ENCODE measurements at places on chromosomes 2 and 18.

DNA sequence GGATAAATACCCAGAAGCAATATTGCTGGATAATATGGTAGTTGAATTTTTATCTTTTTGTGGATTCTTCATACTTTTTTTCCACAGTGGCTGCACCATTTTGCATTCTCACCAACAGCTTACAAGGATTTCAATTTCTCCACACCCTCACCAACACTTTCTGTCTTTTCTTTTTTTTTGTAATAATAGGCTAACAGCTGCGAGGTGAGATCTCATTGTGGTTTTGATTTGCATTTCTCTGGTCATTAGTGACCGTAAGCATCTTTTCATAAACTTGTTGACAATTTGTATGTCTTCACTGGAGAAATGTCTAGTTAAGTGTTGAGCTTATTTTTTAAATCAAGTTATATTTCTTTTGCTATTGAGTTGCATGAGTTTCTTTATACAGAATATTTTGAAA lies 17.6 kb upstream of the SLC9A2 start:
- no peak for DNase-seq

DNA sequence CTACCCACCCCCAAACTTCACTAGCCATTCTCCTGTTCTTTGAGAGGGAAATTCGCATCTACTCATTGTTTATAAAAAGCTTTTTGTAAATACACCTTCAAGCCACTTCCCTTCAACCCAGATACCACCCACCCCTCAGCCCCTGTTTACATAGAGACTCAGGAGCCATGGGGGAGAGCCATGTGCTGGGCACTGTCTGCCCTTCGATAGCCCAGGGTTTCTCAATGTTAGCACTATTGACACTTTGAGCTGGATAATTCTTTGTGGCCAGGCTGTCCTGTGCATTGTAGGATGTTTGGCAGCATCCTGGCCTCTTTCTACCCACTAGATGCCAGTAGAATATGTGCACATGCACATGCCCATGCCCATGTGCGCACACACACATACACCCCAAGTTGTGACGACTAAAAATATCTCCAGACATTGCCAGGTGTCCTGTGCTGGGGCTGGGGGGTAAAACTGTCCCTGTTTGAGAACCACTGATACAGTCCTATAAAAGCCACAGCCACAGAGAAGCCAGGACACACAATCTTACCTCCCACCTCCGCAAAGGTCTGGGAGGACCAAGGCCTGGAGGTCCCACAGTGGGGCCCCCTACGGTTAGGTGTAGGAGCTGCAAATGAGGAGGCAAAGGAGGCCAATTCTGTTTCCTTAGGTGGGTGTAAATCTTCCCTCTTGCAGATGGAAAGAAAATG lies 44.5 kb upstream of the ASPRV1 start:
- no peak for DNase-seq

GRCh38 chr2:168816369-168816768 lies 13.9 kb downstream of the NOSTRIN start:
- DNase-seq, result no peak

DNA sequence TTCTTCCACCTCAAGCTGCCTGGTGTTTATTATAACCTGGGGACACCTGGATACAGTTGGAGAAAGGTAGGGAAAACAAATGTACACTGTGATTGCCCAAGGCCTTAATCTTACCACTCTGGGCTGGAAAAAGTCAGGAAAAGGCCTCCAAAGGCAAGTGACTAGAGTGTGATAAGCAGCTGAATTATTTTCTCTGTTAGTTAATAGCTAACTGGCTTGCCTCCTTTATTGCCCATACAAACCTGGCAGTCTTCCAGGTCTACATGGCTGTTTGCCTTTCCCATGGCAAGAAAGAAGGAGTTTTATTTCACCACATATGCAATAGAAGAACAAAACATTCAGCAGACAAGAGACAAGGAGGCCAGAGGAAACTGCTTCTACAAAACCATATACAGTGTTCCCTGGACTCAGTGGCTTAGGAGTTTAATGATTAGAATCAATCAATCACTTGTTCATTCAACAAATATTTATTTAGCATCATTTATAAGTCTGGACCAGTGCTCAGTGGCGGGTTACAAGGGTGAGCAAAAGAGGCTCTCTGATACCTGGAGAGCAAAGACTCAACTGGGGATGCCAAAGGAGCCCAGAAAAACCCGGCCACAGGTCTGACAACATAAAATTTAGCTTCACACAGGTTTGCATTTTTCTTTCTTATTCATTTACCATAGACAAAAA lies 27.5 kb upstream of the SUCLG1 start:
- DNase-seq, result peak; percentile 25

DNA sequence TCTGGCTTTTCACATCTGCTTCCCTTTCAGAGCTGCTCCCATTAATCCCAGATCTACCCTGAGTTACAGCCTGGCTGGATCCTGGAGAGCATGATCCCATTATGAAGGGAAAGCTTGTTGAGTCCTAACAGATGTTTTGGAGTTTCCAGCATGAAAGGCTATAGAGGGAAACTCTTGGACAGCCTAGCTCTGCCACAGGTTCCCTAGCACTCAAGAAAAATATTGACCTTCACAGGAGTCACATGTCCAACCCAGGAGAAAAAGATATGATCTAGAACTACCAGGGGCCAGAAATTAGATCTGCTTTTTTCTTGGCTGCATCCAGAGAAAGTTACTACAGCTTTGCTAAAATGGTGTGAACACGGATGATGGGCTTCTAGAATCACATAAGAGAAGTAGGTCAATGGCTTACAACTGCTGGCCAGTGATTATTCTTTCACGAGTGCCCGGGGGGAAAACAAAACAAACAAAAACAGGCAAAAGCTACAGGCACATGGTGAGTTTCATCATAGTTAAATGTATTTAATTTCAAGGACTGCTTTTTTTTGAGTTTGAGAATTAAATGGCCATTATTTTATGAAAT lies 15.9 kb downstream of the CCDC93 start:
- no peak for DNase-seq

- DNase-seq, result no peak
Observed at GRCh38 chr2:200405599-200406298, 99.3 kb downstream of the SPATS2L start.

DNA sequence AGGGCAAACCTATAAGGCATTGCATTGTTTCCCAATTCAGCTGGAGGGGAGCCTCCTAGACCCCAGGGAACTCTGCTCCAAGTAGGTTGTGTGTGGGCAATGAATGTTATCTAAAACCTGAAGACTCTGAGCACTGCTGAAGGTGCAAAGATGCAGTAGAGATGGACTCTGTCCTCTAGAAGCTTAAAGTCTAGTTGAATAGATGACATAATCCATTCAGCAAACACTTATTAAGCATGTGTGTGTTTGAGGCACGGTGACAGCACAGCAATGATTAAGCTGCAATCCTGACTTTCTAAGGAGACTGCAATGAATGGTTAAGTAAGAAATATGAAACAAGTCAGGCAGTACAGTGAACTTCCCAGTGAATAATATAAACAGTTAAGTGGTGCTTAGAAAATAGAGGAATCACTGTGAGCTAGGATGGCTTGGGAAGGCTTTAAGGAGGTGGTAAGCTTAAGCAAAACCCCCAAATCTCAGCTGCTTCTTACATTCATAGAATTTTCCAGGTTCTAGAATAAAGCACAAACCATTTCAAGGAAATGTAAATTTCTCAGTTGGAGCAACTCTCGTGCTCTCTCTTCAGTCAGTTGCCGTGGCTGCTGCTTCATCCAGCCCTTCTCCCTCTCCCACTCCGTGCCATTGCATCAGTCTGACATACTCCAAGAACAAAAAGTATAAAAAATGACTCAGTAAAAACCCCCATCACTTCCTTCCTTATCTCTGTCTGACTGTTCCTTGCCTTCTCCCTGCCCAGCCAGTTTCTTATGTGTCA lies 19.1 kb downstream of the MXD1 start:
- no peak for DNase-seq

DNA sequence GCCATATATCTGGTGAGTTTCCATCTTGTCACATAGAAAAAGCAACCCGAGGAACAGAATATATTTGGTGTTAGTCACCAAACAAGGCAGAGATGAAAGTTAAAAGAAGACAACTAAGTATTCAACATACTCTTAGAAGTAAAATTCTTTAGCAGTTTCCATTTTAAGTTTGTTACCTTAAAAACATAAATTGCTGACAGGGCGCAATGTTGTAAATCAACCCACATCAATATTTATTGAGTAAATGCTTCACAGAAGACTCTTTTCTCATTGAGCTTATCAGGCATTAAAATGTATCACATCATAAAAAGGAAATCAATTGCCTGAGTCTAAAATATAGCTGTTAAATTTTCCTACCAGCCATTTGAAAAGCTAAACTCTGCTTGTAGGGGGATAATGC lies 603.0 kb downstream of the FBXO15 start:
- no peak for DNase-seq

DNA sequence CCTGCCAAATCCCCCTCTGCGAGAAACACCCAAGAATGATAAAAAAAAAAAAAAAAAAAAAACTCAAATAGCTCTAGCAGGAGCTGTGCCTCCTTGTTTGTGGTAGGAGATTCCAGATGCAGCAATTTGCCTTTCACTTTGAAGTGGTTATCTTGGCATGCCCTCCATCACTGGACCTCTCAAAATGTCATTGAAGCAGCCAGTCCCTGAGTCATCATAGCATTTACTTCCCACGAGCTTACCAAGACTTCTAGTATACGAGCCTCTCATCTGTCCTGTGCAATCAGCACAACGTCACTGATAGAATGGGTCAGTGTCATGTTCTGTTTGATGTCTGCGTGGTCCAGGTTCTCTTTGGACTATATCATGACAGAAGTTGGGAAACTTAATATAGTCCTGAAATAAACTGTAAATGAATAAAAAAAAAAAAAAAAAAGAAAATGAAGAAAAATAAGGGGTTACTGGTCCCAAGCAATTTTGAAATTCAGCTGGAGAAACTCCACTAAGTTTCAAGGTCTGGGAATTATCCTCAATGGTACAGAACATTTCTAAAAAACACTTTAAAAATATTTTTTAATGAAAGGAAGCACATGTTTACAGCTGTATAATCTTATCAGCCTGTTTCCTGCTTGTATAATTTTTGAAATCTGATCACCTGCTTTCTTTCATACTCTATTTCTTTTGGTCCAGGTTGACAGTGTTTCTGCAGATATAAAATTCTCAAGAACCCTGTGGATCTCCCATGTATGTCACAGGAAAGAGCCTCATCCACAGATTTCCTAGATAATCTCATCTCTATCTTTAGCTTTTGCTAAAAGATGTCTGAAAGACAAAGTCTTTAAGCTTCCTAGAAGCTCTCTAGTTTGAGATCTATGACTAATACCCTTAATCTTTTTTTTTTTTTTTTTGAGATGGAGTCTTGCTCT lies 74.1 kb upstream of the EHBP1 start:
- DNase-seq, result no peak

DNA sequence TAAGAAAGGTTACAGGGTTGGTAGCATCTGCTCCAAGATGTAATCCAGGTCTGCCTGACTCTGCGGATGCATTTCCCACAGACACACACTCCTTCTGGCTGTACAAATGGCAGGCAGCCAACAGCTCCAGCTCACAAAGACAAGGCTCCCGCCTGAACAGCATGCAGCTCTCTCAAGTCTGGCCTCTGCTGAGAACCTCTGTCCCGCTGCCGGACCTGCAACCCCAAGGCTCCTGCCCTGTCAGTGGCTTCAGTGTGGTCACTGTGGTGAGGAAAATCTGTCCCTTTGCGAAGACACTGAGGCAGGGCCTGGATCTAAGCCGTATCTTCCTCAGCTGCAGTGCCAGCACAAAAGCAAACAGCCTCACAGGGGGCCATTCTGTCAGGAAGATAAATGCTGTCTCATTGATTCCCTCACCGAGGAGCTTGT lies 469.3 kb upstream of the MEX3C start:
- no peak for DNase-seq

DNA sequence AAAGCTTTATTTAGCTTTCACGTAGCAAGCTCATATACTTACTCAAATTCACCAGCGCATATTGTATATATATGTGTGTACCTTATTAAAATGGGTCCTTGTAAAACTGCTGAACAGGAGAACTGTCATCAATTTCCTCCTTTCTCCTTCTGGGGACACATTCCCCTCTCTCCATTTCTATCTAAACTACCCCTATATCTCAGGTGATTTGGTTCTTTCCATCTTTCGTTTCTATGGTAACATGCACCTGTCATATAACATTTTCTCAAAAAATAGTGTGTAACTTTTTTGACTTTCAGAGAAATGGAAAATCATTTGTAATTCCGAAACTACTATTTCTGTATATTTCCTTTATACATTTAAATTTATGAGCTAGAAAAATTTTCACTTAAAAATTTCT lies 83.5 kb upstream of the CD226 start:
- no peak for DNase-seq
